ENCODE measurements at places on chromosomes 6 and 20. TPM values are rescaled to one million over a fixed set of nuclear protein-coding genes. Genes with fewer than 3 reads are reported as not detected.
A peak's percentile ranks its signal among the peaks of the same experiment; 100 is the strongest.

DNMT3B gene
- total RNA-seq, result 6.8 TPM

RBPJL gene
- not detected for total RNA-seq

GDAP1L1 gene
- not detected for total RNA-seq

LY6G6F gene
- not detected for total RNA-seq

CST9L gene
- not detected for total RNA-seq

CD93 gene
- 413 TPM for total RNA-seq

ARMH2 gene
- not detected for total RNA-seq

PPT2 gene
- total RNA-seq, result 27.2 TPM

UFL1 gene
- 18.3 TPM for total RNA-seq

DNA sequence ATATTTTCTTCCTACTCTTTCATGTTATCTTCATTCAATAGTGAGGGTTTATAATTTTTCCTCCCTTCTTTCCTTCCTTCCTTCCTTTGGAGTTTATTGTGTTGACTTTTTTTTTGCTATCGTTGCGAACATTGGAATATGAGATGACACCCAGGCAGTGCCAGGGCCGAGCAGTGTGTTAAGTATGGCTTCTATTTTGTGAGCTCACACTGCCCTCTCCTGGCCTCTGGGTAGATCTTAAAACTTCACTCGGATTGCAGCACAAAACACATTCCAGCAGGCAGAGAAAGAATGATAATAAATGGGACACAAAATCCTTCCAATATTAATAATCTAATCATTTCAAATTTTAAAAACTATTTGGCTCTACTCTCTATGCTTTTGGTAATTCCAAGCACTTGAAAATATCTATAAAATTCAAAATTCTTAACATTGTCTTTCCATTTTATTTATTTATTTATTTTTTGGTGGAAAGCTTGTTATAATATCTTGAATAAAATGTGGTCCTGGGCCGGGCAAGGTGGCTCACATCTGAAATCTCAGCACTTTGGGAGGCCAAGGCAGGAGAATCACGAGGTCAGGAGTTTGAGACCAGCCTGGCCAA is 147.4 kb upstream of the OLIG3 start:
- DNase-seq, result peak; percentile 70

DNA sequence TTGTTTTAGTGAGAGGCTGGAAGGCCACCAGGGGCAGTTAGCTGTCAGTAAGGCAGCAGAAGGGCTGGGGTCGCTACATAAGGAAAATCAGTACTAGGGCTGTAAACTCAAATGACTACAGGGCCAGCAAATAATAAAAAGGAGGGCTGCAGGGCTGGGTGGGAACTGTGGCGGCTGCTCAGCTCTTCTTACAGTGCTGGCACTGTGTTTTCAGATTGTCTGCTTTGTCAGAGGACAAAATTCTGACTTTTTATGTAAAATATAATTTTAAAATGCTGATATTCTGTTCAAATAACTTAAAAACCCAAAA is 23.2 kb downstream of the HLA-A start:
- DNase-seq, result no peak

- no peak for DNase-seq
Observed at GRCh38 chr20:11958855-11959254, 41.2 kb downstream of the BTBD3 start.

DNA sequence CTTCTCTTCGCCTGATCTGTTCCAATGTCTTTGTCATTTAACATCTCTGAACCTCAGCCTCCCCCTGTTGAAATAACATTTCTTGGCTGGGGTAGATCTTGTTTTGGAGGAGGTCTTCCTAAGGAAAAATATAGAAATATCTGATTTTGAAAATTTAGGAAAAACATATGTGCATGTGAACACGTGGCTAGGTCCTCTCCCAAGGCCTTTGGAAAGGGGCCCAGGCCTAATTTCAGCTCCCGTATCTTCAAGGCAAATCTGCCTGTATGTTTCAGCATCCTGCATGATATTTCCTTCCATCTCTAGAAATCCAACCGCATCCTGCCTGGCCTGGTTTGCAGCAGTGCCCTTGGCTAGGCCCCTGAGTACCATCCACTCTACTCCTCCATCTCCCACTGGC is 261.2 kb downstream of the PHACTR1 start:
- no peak for DNase-seq

DNA sequence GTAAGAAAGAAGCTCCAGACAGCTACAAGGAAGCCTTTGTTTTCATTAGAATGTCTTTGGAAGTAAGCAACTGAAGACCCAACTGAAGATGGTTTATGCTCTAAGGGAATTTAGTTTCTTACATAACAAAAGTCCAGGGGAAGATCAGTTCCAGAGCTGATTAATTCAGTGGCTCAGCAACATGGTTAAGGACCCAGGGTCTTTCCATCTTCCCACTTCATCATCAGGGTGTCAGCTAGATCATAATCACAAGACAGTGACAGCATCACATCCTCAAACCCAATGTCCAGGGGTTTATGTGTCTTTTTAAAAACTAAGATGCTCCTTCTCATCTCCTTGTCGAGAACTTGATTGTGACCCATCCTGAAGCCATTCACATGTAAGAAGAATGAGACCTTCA is 119.7 kb upstream of the PRDM1 start:
- no peak for DNase-seq

DNA sequence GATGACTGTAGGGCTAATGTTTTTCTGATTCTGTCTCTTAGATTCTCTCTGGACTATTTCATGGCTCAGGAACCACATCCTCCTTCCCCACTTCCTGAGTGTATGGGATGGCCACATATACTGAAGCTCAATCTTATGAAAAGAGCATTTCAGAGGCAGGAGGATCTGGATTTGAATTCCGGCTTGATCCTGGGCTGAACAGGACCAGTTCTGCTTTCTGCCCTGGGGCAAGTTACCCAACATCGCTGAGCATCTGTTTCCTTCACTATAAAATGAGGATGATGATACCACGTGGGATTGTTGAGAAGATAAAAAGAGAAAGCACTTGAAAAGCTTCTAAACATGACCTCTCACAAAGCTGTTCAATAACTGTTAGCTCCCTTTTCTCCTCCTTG is 168.4 kb upstream of the TNFAIP3 start:
- peak; percentile 69 for DNase-seq

DNA sequence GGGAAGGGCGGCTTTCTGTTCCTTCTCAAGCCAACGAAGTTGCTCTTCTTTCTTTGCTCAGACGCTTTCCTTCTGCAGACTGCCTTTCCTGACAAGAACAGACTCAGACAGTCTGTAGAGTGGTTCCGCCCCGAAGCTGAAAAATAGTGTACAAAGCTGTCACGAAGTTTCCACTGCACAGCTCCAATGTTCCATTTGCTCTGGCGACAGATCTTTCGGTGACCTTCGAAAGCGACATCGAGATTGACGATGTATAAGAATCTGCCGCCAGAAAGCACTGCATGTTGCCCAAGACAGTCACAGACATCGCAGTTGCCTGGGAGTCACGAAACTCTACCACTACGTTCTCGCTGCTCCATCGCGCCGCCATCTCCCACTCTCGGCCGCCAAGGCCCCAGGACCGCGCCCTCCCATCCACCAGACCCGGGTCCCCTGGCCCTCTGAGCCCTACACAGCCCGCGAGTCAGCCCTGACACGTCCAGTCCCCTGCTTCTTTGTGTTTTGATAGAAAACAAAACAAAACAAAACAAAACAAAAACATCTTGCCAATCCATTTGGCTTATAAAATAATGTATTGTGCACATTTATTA is 42.1 kb upstream of the ZNF184 start:
- DNase-seq, result no peak

- no peak for DNase-seq
Observed at GRCh38 chr6:144474904-144475303, 189.8 kb downstream of the UTRN start.

DNA sequence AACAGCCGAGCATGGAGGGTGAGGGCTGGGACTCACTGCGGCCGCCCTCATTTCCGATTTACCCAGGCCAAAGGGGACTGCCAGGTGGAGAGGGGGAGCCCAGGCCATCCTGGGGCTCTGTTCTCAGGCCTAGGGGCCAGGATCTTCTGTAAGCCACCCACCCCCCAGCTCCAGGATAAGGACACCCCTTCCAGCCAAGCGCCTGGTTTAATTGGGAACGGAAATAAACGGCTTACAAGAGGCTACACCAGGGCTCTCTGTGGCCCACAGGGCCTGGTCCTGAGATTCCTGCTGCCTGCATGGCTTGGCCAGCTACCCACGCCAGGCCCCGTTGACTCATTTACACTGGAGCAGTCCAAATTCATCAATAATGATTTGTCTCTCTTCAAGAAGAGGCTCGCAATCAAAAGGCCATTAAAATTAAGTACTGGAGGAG is 68.1 kb upstream of the TOP1 start:
- no peak for DNase-seq

GRCh38 chr6:112298021-112298745 is 43.8 kb upstream of the LAMA4 start:
- DNase-seq, result peak; percentile 85

DNA sequence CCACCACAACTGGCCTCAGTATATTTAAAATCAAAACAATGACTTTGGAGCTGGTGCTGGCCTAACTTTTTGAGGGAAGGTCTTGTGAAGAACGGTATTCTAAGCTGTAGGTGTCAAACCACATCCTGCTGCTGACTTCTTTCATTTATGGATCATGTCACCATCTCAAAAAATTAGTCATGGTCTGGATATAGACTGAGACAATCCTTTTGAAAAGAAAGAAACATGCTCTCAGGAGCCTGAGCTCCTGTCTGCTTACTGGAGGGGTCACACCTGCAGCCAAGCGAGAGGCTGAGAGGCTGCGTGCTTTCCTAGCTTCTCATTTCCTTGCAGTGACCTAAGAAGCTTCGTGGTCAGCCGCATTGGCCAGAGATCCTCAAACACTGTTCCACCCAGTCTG is 55.2 kb downstream of the TIAM2 start:
- DNase-seq, result no peak

- DNase-seq, result peak; percentile 60
Observed at GRCh38 chr20:45097485-45098102, 3.3 kb downstream of the KCNS1 start.

- no peak for DNase-seq
Observed at GRCh38 chr20:5674176-5674660, 76.0 kb upstream of the SHLD1 start.

DNA sequence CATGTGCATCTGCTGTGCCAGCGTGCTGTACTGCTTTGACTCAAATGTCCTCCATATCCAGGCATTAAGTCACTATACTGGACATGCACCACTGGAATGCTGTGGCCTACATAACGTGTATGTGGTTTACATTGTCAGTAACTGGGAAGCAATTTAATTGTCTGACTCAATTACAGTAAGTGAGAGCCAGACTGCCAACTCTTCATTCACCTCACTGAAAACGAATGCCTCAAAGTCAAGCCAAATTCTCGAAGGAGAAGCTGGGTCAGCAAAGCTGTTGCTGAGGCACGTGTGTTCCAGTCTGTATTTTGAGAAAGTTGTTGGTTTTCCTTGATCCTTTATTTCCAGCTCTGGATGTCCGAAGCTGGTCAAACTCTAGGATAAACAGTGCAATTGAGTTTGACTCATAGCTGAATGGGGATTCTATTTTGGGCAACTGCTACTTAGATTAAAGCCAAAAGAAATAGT is 534.3 kb downstream of the COL12A1 start:
- no peak for DNase-seq

GRCh38 chr20:50865591-50865990 is 65.6 kb downstream of the ADNP start:
- no peak for DNase-seq

DNA sequence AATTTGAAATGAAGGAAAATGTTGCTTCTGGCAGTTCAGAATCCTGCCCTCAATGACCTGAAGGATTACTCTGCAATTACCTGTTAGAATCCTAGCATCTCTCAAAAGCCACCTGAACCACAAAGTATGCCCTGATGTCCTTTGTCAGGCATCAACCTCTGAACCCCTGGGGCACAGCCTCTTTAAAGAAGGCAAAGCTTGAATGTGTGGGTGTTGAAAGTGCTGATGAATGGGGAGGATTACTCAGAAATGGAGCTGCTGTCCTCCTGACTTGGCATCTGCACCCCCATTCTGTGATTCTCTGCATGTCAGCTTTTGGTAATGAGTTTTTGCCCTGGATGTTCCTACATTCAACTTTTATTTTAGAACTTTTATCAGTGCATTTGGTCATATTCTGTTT is 179.2 kb downstream of the PKHD1 start:
- no peak for DNase-seq

DNA sequence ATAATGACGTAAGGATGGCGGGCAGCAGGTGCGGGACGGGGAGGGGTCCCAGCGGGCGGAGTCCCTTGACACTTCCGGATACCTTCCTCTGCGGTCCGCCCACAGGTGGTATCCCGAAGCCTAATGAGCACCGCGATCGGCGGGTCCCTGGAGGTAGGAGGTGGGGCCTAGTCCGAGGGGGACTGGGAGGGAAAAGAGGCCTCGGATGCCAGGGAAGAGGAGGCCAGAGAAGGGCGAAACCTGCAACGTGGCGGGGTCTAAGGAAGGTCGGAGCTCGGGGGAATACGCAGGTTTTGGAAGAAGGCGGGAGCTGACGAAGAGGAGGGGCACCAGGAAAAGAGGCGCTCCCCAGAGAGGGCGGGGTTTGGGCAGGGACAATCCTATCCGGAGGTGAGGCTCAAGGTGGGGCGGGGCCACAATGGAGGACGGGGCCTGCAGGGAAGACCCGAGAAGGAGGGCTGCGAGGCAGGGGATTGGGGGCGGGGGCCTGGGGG is 3.7 kb downstream of the PRSS16 start:
- no peak for DNase-seq

GRCh38 chr6:105886814-105887544 is 199.2 kb upstream of the PRDM1 start:
- DNase-seq, result no peak

DNA sequence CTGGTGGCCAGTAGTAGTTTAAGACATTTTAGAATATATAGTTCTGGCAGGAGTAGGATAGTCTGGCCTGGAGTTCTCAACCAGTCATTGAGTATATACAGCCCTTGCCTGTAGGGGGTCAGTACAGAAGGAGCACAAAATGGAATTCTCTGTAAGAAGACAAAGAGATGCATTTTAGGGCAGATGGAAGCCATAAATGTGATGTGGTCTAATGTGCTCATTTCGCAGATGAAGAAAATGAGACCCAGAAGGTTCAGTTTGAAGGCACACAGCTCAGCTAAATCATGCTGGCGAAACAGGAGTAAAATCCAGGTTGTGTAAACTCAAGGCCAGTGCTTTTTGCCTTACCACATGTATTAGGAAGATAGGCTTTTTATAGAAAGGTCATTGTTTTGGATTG is 29.6 kb downstream of the QKI start:
- no peak for DNase-seq

DNA sequence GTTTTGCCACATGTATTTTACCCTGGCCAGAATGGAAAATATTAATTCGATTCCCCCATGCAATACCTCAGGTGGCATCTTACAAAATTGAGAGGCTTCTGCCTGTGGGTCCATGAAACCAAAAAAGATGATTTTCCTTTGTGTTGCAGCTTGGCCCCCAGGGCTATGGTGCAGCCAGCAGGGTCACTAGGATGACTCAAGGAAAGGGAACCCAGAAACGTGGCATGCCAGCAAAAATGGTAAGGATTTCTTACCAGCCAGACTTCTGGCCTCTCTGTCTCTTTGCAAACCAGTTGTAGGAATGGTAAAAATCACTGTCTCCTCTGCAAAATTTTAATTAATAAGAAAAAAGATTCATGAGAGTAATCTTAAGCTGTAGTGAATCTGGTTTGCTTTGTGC is 11.6 kb upstream of the TAAR9 start:
- DNase-seq, result no peak
